ENCODE measurements at places on chromosomes 11 and 22.

DNA sequence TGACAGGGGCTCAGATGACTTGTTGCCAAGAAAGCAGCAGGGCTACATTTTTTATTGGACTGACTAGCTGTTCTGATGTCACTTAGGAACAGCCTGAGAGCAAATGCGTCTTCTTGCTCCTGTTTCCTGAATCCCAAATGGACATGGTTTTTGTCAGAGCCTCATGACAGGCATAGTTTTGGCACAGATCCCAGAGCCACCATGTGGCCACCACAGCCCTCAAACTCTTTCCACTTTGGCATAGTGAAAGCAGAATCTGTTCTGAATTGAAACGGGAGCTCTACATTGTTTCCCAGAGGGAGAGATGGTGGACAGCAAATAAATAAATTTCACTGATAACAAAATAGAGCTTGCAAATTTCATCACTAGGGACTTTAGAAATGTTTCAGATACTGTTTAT lies 222.2 kb downstream of the C11orf87 start:
- no peak for DNase-seq

- no peak for DNase-seq
Observed at GRCh38 chr11:45688472-45689033, 23.1 kb upstream of the CHST1 start.

GRCh38 chr11:11988099-11988651 lies 20.3 kb downstream of the DKK3 start:
- DNase-seq: no peak

- no peak for DNase-seq
Observed at GRCh38 chr11:36066891-36067290, 123.0 kb downstream of the LDLRAD3 start.

DNA sequence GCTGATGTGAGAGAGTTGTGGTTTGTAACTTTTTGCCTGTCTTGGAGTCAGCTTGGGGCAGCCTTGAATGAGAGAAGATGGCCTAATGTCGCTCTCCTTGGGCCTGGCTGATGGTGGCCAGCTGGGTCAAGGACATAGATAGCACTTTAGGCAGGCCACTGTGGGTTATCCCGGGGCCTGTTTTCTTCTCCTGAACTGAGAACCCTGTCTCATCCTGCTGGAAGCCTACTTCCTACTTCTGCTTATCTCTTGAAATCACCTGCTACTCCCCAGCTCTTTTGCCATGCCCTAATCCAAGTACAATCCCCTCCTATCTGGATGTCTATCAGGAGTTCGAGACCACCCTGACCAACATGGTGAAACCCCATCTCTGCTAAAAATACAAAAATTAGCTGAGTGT lies 49.5 kb downstream of the OSBP2 start:
- DNase-seq: no peak

DNA sequence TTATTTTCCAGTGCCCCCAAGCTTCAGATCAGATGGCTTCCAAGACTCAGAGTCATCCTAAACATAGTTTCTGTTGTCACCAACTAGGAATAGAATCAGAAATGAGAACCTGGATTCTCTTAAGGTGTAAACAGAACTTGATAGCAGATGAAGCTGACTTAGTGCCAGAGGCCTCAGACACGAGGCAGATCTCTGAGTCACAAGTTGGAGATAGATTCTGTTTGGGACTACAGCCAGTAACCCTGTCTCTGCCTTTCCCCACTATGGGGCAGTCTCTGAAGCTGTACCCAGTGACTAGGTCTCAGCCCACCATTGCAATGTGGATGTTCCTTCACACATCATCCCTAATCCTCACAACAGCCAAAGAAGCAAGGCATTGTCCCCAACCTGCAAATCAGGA lies 25.4 kb downstream of the NEU3 start:
- no peak for DNase-seq

GRCh38 chr11:5043380-5043779 lies 2.9 kb upstream of the OR52J3 start:
- no peak for DNase-seq

DNA sequence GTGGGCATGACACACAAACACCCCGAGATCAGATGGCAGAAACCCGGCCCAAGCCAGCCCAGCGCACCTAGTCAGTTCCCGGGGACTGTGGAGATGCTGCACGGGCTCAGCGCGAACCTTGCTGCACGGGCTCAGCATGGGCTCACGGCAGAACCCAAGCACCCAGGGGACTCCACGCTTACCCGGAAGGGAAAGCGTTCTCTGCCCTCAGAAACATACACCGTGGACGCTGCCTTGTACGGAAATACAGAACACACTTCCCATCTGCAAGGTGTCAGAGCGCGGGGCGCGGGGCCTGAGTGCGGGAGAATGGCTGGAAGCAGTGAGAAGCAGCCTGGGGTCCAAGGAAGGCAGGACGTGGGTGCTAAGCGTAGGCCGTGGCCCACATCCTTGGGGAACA lies 319.9 kb downstream of the NTM start:
- DNase-seq: no peak

DNA sequence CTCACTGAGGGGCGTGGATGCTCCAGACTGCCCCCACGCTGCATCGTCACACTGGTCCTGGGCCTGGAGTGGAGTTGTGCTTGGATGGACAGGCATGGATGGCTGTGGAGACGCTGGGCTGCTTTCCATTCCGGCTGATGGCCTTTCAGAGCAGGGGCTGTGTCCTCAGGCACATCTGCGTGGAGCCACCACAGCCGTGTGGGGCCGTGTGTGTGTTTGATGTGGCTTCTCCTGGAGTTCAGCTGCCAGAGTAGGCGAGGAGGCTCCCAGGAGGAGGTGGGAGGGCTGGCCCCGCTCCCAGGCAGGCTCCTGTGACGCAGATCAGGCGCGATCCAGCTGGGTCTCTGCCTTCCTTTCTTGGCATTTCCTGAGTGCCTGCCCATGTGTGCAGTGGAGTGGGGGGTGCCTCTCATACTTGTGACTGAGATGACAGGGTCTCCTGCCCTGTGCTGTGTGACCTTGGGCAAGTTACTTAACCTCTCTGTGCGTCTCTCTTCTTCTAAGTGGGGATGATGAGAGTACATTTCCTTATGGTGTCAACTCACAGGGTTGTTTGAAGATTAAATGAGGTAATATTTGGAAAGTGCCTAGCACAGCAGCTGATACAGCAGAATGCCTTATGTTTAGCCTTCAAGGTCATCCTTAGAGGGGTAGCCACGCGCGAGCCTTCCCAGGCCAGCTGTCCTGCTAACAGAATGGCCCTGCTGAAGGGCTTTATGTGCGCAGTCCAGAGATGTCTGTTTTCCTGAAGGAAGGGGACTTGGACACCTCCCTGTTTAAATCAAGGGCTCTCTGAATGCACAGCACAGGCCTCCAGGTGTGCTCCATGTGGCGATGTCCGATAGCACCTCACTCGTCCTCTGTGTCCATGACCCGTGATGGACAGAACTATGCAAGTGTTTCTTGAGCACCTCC lies 33.5 kb downstream of the GLB1L2 start:
- DNase-seq: no peak

DNA sequence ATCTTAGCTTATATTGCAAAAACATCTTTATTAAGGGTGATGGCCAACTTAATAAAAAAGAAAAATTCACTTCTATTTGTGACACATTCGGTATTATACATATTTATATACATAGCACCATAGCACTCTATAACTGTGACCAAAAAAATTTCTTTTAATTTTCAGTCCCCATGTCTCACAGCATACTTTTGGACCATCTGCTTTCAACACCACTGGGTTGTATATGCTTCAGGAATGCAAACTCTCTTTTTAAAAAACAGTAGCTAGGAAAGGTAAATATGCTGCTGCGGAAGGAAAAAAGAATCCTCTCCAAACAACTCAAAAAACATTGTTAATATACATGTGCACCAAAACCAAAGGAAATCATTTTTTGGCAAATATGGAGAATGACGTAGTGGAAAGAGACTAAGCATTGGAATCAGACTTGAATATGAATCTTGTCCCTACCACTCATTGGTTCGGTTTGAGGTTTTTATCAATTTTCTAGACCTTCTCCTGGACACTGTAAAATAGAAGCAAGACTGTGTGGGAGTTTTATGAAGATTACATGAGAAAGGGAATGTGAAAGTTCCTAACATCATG lies 227.9 kb downstream of the BLID start:
- no peak for DNase-seq

Measured in effector memory CD4-positive, alpha-beta T cell (primary cell).